ENCODE measurements at places on chromosomes 7 and 10. TPM values are rescaled to one million over a fixed set of nuclear protein-coding genes. Genes with fewer than 3 reads are reported as not detected.
A peak's percentile ranks its signal among the peaks of the same experiment; 100 is the strongest.

DNA sequence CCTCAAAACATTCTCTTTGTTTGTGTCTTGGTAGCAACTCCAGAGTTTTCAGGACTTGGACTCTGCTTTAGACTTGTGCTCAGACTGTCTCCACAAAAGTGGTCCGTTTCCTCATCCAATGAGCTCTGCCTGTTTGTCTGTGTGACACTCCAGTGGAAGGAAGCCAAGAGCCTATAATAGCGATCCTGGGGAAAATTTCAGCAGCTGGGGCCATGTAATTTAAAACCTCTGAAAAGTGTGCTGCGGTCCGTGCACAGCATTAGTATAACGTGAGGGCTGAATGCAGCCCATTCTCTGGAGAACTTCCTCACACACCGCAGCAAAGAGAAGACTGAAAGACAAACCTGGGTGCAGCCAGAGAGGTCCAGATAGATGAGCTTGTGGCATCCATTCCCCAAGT lies at the start of gene LRRC17:
LRRC17 (plus strand) TSS at position 259 of the 400 bp plus-strand sequence. CDS start 20,914 bp downstream, outside the sequence.
- peak within 1 kb of the TSS; percentile 77 for H3K27ac ChIP-seq
- H3K27me3 ChIP-seq: no peaks in the 10 kb centered on the region
- H3K36me3 ChIP-seq: no peaks in the 10 kb centered on the region
- H3K4me3 ChIP-seq: peak within 1 kb of the TSS; percentile 59
- H3K4me1 ChIP-seq: peaks cover 9% of the 10 kb centered on the region

DNA sequence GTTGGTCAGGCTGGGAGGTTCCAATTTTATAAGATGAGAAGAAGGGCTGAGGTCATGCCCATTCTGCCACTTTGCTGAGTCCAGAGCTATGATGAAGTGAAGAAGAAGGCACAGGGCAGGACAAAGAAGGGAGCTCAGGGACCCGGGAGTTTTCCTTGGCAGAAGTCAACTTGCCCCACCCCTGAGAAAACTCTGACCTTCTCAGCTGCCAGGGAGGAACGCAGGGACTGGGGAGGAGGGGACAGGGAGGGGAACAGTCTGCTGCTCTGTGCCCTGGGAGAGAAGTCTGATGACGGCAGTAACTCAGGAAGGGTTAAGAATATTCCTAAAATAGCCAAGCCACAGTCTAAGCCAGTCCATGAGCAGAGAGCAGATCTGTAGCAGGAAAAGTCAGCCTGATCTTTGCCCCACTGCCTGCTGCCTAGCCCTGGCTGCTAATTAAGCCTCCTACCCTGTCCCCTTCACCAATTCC lies 11.7 kb downstream of the ADIRF start:
- no peak overlapping the region for H3K4me3 ChIP-seq
- H3K4me1 ChIP-seq: no peaks in the 10 kb centered on the region
- peak; percentile 84 for DNase-seq
- peak overlapping the region; percentile 63 for H3K27ac ChIP-seq
- H3K36me3 ChIP-seq: no peaks in the 10 kb centered on the region

DNA sequence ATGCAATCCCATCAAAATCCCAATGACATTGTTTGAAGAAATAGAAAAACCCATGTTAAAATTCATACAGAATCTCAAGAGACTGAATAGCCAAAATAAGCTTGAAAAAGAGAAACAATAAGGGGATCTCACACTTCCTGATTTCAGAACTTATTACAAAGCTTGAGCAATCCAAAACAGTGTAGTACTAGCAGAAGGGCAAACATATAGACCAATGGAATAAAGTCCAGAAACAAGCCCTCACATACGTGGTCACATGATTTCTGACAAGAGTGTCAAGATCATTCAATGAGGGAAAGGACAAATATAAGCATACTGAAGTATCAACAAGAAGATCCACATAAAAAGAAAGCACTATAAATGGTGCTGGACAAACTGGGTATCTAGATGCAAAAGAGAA lies 31.9 kb downstream of the MICU1 start:
- no peaks in the 10 kb centered on the region for H3K27me3 ChIP-seq
- peaks cover 1% of the 10 kb centered on the region for H3K4me1 ChIP-seq
- no peak overlapping the region for H3K27ac ChIP-seq
- DNase-seq: no peak

DNA sequence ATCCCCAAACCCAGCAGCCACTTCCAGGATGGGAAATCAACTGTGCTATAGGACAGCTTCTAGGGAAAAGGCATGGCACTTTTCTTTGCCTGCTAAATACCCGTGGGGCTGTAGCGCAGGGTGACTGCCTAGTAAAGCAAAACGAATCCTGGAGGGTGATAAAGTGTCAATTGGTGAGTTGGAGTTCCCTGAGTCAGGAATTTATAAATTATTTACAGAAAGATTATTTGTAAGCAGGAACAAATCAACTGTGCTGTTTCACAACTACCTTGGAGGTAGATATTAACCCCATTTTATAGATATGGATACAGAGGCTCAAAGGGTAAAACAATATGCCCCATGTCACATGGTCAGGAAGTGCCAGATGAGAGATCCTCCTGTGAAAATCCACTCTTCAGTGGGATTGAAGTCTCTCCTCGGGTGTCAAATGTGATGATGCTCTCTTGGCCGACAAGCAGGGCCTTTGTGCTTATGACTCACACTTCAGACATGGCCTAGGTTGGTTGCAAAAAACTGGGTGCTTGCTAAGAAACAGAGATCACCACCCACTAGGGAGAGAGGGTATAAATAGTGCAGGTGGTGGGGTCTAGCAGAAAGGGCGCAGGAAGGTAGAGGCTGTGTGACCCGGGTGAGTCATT lies 383.2 kb upstream of the ZMIZ1 start:
- no peak for DNase-seq
- no peaks in the 10 kb centered on the region for H3K36me3 ChIP-seq
- H3K27me3 ChIP-seq: no peaks in the 10 kb centered on the region
- H3K4me3 ChIP-seq: no peak overlapping the region
- H3K27ac ChIP-seq: no peak overlapping the region
- H3K4me1 ChIP-seq: peaks cover 2% of the 10 kb centered on the region

The BRAF gene
- total RNA-seq: 55.5 TPM

- peaks cover 3% of the 10 kb centered on the region for H3K4me1 ChIP-seq
- no peak overlapping the region for H3K27ac ChIP-seq
- DNase-seq: no peak
- H3K4me3 ChIP-seq: no peak overlapping the region
- no peaks in the 10 kb centered on the region for H3K27me3 ChIP-seq
Measured at GRCh38 chr7:85070967-85071628, 115.8 kb downstream of the SEMA3D start.

The CRHR2 gene
- 1.5 TPM for total RNA-seq

DNA sequence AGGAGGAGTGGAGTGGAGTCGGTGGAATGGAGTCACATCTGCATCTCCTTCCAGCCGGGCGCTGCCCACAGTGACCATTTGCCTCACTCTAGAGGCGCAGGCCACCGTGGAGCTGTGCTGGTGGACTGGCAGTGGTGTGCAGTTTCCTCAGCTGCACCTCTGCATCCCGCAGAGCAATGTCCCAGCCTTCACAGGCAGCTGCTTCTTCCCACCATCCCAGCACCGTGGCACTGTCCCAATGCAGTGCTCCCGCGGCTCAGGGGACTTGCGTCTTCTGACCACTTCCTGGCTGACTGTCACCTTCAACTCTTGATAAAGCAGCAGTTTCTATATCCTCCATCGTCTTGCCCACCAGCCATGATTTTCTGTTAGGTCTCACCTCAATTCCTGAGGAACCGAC lies 90.3 kb upstream of the SFMBT2 start:
- DNase-seq: no peak
- H3K27me3 ChIP-seq: peaks cover 1% of the 10 kb centered on the region
- H3K27ac ChIP-seq: no peak overlapping the region
- H3K4me3 ChIP-seq: no peak overlapping the region

DNA sequence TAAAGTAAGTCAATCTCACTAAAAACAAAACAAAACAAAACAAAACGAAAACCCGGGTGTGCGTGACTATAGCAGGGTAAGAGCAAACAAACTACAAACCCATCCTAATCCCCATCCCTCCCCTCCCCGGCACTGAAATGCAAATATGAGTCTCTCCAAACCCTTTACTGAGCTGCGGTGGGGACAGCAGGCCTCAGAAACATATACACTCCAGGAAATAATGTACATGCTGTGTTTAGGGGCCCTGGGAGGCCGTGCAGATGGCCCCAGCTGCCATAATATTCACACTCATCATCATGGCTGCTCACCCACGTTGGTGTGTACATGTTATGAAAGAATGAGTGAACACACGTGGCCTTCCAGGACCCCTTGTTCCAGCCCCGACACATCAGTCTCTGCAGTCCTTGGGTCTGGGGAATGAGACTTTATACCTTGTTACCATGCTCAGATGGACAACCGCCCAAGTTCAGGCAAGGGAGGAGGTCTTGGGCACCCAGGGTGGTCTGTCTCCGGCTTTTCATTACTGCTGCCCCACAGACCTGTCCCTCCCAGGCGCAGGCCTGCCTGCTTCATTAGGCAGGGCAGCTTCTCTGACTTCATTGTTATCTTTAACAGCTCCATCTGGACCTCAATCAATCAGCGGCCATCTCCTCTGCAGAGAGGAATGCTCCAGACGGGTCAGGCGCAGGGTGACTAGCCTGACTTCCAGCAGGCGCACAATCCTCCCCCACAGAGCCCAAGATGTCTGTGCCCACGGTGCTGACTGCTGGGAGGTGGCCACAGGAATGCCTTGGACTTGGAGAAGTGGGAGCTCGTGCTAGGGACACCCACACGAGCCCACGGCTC lies 20.6 kb downstream of the HSPA12A start:
- H3K4me1 ChIP-seq: no peaks in the 10 kb centered on the region
- DNase-seq: no peak
- H3K4me3 ChIP-seq: no peak overlapping the region
- H3K27me3 ChIP-seq: no peaks in the 10 kb centered on the region
- H3K36me3 ChIP-seq: no peaks in the 10 kb centered on the region

GRCh38 chr7:71488308-71488707 lies 356.4 kb downstream of the GALNT17 start:
- no peak for DNase-seq
- H3K27ac ChIP-seq: no peak overlapping the region
- H3K4me3 ChIP-seq: no peak overlapping the region
- no peaks in the 10 kb centered on the region for H3K27me3 ChIP-seq

- H3K27ac ChIP-seq: no peak overlapping the region
- H3K4me3 ChIP-seq: no peak overlapping the region
- H3K4me1 ChIP-seq: no peaks in the 10 kb centered on the region
Measured at GRCh38 chr10:103874730-103875129, 19.4 kb upstream of the SH3PXD2A start.

DNA sequence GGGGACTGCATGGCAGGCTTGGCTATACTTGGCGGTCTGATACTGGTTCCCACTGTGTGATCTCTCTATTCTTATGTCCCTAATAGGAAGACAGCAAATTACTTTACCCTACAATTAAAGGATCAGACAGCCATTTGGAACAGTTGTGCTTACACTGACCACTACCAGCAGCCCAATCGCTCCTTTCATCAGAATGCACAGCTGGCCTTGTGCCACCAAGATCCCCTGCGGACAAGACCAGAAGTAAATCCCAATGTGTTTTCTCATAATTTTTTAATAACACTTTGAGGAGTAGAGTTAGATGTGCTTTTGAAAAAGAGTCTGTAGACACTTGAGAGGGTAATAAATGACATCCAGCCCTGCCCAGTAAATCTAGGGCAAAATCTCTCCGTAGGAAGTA lies 297.2 kb upstream of the ZNF32 start:
- no peak overlapping the region for H3K27ac ChIP-seq
- H3K27me3 ChIP-seq: no peaks in the 10 kb centered on the region
- H3K4me3 ChIP-seq: no peak overlapping the region
- H3K4me1 ChIP-seq: no peaks in the 10 kb centered on the region
- H3K36me3 ChIP-seq: no peaks in the 10 kb centered on the region
- DNase-seq: no peak

The AKR1C2 gene
- 44.7 TPM for total RNA-seq

All from aorta (tissue), 5 donors.